ENCODE measurements at places on chromosomes 2 and 18.

GRCh38 chr2:42835577-42836371 lies 43.4 kb upstream of the HAAO start:
- DNase-seq, result no peak

GRCh38 chr2:98506881-98507280 lies 62.2 kb downstream of the INPP4A start:
- DNase-seq, result no peak

DNA sequence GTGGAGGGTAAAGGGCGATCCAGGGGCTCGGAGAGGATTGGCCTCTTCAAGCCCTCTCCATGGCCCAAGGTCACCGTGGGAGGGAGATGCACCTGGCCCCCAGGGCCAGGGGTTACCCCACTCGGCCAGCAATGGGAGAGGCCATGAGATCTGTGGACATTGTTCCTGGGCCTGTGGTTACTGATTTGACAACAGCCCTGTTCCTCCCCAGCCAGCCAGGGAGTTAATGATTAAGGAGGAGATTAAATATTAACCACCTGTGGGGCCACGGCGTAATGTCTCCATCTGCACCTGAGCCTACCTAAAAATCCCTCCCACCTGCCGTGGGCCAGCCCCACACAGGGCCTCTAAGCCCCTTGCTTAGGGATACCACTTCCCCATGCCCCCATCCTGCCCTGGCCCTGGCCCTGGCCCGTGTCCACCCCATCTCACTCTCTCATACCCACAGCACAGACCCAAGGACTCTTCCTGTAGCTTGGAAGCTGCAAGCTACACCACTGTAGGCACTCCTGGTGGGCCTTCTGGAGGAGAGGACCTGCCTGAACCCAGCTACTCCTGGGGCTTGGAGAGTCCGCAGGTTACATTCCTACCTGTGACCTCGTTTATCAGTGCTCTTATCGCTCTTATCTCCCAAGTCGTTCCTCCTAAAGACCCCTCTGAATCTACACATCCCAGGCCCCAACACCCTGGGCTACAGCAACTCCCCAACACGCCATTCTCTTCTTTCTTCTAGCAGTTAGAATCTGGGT lies 32.1 kb downstream of the ZFP36L2 start:
- DNase-seq, result no peak

- DNase-seq, result no peak
These were observed 145.8 kb upstream of the SALL3 start for GRCh38 chr18:78833833-78834232.

DNA sequence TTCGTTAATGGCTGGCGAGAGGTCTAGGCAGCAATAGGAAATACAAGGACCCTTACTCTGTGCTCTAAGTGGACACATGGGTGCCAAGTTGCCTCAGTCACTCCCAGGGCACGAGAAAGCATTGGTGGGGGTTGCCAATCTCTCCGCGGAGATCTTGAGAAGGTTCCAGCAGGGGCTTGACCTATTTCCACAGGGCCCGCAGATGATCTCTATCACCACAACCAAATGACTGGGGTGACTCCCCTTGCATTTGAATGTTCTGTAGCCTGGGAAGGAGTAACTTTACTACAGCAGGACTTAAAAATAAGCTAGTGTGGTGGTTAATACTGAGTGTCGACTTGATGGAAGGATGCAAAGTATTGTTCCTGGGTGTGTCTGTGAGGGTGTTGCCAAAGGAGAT lies 8.1 kb downstream of the CDC42EP3 start:
- DNase-seq, result no peak

DNA sequence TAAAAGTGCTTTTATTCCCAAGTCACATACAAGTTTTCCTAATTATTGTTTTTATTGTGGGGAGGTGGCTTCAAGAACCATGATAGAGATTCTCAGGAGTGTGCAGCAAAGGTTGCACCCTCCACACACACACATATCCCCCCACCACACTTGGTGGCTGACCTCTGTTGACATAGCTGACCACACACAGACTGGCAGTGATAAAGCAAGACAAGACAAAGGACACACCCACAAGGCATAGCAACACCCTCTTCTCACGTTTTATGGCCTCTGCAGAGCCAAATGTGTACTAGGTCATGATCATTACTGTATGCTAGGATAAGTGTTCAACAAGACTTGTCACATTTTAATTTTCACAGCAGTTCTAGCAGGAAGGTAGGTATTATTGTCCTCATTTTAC lies 143.0 kb upstream of the EPC2 start:
- no peak for DNase-seq

DNA sequence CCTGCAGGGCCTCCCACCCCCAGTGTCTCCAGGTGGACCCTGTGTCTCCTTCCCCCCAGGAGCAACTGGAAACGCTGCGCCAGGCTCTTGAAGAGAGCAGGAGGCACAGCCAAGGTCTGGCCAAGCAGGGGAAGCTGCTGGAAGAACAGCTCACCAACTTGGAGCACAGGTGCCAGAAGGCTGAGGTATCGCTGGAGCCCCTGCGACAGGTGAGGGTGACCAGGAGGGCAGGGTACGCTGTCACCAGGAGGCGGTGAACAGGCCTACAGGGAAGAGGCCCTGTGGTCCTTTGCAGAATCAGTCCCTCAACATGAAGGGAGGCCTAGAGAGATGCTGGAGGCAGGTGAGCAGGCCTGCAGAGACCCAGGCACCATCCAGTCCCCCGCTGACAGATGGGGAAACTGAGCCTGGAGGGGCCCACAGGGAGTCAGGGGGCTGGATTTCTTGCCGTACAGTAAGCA lies 15.6 kb upstream of the SNED1 start:
- no peak for DNase-seq

GRCh38 chr2:148524519-148524919 lies 120.0 kb upstream of the EPC2 start:
- no peak for DNase-seq

DNA sequence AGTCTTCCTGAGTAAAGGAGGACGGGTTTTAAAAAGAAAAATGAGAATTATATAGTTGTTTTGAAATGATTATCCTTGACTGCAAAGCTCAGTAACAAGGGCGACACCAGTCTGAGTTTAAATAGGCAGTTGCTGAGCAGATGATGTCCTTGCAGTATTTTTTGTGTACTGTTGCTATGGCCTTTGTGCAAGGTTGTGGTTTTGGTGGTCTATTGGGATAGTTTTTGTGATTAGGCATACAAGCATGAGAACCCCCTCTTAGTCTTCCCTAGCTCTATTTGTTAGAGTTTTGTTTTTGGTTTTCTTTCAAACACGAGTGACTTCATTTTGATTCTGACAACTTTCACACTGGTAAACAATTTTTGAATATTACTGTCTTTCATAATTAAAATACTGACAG lies 64.1 kb downstream of the TAF4B start:
- DNase-seq, result no peak

DNA sequence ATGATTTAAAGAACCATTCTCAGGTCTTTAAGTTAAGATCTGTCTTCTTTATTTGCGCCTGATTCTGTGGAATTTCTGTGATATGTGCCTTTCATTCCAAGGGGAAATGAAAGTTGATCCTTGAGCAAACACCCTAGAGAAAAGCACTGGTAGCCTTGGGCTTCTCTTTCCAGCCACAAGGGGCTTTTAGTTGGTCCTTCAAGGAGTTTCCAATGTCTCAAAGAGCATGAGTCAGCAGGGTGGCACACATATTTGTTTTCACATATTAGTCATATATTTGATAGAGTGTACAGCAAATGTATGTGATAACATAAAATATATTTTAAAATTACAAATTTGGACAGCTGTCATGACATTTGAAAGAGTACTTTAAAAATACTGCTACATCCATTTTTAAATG lies 339.5 kb downstream of the TXNL1 start:
- no peak for DNase-seq

GRCh38 chr2:224908818-224909217 lies 133.4 kb downstream of the DOCK10 start:
- no peak for DNase-seq

GRCh38 chr2:239440511-239440959 lies 39.7 kb upstream of the HDAC4 start:
- DNase-seq, result no peak

- no peak for DNase-seq
These were observed 8.8 kb upstream of the ZNF516 start for GRCh38 chr18:76503649-76504386.

- DNase-seq, result no peak
These were observed 175.9 kb downstream of the NBAS start for GRCh38 chr2:15385184-15385583.

DNA sequence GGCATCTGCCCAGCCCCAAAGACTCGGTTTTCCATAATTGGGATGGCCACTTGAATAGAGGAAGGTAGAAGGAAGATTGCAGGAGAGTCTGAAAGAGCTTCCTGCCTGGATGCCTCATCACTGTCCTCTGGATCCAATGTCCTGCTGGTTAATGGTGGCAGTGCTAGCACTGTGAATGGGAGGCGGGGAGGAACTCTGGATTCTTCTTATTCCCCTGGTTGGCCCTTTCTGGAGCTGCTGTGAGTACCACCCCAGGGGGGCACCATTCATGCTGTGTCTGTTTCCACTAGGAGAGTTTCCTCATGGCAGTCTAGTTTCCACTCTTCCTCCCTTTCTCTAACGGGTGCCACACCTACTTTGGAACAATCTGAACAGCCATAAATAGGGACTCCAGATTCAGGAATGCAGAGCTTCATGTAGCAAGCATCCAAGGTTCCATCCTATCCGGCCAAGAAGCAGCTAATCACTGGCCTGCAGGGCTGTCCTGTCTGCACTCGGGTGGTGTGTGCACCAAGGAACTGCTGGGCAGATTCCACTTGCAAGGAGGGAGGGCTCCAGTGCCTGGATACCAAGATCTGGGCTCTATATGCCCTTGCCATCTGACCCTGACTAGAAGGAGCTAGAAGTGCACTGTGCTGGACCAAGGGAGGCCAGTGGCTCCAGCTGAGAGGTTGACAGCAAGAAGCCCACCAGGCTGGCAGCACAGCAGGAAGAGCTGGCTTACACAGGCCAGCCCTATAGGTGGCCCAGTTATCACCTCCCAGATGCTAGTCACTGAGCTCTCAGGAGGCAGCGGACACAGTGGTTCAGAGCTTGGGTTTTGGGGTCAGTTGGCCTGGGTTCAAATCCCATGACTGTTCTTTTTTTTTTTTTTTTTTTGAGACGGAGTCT lies 4.6 kb upstream of the ATOH8 start:
- DNase-seq, result no peak

- no peak for DNase-seq
These were observed 790 bp downstream of the TMEM185B start for GRCh38 chr2:120222186-120223033.

- DNase-seq, result no peak
These were observed 70.2 kb upstream of the FAM124B start for GRCh38 chr2:224472137-224472536.

GRCh38 chr2:163774862-163775261 lies 39.1 kb upstream of the FIGN start:
- DNase-seq, result no peak

DNA sequence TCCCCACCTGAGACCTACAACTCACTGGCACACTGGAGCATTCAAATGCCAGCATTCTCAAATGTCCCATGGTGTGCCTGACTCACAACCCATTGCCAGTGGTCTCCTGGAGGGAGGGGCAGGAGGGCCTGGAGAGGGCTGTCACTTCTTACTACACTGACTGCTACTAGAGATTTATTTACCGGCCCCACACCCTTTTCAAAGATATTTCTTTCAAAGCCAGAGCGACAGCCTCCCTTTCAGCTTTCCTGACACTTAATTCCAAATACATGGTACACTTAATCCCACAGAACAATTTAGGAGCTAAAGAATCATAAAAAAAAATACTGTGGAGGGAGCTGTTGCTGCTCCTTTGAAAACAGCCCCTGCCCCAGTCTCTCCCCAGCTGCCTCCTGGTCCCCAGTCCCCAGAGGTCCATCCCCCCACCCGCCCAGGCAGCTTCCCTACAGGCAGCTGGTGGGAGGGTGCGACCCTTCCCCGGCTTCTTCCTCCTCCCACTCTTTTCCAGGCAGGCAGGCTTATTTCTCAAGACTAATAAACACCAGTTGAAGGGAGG lies 129.1 kb upstream of the SMAD2 start:
- DNase-seq, result no peak

GRCh38 chr18:172361-172760 lies 14.0 kb downstream of the USP14 start:
- no peak for DNase-seq

- DNase-seq, result no peak
These were observed 35.1 kb downstream of the TANC1 start for GRCh38 chr2:159003555-159003954.
